H1 (cell line): ENCODE measurements at places on chromosomes 5 and 9. TPM values are rescaled to one million over a fixed set of nuclear protein-coding genes. Genes with fewer than 3 reads are reported as not detected.

DNA sequence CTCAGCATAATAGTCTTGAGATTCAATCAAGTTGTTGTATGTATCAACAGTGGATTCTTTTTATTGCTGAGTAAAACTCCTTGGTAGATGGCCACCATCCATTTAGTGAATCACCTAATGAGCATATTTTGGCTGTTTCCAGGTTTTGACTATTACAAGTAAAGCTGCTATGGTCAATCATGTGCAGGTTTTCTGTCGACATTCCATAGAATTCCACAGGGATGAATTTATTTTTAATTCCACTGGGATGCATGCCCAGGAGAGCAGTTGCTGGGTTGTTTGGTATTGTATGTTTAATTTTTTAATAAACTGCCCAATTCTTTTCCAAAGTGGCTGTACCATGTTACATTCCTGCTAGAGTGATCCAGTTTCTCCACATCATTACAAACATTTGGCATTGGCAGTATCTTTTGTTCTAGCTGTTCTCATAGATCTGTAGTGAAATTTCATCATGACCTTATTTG, 10.5 kb upstream of the S1PR3 start:
- H3K4me1 ChIP-seq: no peaks in the 10 kb centered on the region
- no peaks in the 10 kb centered on the region for H3K27me3 ChIP-seq
- DNase-seq: no peak
- no peaks in the 10 kb centered on the region for H3K36me3 ChIP-seq
- no peak overlapping the region for H3K4me3 ChIP-seq

DNA sequence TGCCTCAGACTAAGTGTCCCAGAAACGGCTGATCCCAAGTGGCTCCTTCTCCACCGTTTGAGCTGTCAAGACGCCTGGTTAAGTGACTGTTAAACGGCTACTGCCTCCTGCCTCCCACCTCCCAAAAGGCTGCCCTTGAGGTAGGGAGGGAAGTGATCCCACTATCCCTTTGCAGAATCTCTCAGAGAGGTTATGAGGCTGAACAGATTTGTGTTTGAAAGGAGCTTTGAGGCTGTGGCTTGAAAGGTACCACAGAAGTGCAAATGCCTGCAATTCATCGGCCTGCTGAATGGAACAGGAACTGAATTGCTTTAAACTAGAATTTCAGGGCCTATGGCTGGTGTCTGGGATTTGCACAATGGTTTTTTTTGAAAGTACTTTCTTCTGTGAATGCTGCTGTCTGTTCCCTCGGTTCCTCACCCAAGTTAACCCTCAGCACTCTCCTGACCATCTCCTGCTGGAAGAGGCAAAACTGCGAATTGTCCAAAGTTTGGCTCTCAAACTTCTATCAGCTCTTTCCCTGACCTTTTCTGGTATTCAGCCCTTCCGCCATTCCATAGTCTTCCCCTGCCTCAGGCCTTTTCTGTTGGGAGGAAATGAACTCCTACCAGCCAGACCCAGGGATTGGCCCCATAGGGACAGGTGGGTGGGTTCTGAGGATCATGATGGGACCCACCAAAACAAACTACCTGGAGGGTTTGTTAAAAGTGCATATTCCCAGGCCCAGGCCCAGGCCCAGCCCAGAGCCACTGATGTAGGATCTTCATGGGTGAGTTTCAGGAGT, 453.3 kb downstream of the KDM4C start:
- no peak overlapping the region for H3K27ac ChIP-seq
- H3K36me3 ChIP-seq: no peaks in the 10 kb centered on the region
- H3K27me3 ChIP-seq: no peaks in the 10 kb centered on the region
- H3K4me3 ChIP-seq: no peak overlapping the region
- H3K4me1 ChIP-seq: peaks cover 3% of the 10 kb centered on the region
- DNase-seq: peak; percentile 54

DNA sequence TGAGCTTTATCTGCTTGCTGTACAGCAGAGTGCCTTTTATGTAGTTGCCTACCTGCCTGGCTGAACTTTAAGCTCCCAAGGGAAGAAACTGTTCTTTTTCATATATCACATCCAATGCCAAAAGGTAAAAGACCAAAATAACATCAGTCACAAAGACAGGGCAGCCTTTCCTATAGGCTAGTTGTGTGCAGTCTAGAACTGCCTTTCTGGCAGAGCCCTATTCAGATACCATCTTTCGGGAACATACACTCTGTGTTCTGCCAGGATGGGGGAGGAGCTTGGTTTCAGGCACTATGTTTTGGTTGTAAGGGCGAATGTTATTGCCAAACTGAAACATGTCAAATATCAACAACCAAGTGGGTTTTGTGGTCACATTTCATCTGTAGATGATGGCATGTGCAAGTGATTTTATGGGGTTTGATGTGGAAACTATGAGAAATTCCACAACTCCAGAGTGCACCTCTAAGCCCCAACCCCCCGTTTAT, 314.5 kb downstream of the ADGRV1 start:
- peaks cover 2% of the 10 kb centered on the region; the same call in 1 of the 2 replicates for H3K36me3 ChIP-seq
- no peak for DNase-seq
- H3K27me3 ChIP-seq: no peaks in the 10 kb centered on the region

- DNase-seq: peak; percentile 67
- no peak overlapping the region for H3K4me3 ChIP-seq
- H3K4me1 ChIP-seq: no peaks in the 10 kb centered on the region
- H3K27me3 ChIP-seq: no peaks in the 10 kb centered on the region
- no peaks in the 10 kb centered on the region for H3K36me3 ChIP-seq
- H3K27ac ChIP-seq: no peak overlapping the region
Observed at GRCh38 chr9:130997925-130998596, 10.9 kb upstream of the LAMC3 start.

DNA sequence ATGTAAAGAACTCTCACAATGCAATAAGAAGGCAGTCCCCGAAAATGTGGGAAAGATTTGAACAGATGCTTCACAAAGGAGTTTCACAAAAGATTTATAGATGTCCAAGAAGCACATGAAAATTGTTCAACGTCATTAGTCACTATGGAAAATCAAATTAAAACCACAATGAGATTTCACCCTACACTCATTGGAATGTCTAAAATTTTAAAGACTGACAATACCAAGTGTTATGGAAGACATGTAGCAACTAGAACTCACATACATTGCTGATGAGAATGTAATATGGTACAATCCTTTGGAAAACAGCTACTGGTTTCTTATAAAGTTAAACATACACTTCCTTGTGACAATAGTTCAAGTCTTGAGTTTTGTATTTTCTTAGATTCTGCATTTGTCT, 11.0 kb upstream of the RECK start:
- no peak overlapping the region for H3K27ac ChIP-seq
- H3K4me3 ChIP-seq: no peak overlapping the region
- no peak for DNase-seq

DNA sequence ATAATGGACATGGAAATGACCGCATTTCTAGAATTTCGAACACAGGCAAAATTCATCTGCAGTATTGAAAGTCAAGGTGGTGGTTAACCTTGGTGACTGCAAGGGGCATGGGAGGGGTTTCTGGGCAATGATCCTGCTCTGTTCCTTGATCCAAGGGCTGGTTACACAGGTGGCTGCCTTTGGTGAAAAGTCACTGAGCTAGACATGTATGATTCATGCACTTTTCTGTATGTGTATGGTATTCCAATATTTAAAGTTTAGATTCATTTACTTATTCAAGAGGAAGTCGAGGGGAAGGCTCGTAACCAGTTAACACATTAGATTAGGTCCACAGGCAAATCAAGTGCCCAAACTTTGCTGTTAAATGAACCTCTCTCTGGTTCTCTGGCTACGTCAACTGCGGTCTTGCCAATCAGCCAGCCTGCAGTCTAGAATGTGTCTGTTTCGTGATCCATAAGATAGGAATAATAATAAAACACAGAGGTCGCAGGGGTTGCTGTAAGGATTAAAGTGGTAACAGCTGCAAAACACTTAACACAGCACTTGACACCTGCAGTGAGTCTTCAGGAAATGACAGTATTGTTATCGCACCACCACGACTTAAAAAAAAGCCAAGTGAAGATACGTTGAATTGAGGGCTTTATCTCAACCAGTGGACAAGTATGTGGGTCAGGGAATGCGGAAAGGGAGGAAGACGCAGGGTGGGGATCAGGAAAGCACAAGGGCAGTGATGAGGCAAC, 92.5 kb downstream of the TLE1 start:
- H3K27ac ChIP-seq: no peak overlapping the region; the same call in 1 of the 2 replicates
- H3K27me3 ChIP-seq: no peaks in the 10 kb centered on the region
- no peaks in the 10 kb centered on the region; the same call in 1 of the 2 replicates for H3K36me3 ChIP-seq
- DNase-seq: no peak
- no peak overlapping the region for H3K4me3 ChIP-seq
- peaks cover 30% of the 10 kb centered on the region for H3K4me1 ChIP-seq

DNA sequence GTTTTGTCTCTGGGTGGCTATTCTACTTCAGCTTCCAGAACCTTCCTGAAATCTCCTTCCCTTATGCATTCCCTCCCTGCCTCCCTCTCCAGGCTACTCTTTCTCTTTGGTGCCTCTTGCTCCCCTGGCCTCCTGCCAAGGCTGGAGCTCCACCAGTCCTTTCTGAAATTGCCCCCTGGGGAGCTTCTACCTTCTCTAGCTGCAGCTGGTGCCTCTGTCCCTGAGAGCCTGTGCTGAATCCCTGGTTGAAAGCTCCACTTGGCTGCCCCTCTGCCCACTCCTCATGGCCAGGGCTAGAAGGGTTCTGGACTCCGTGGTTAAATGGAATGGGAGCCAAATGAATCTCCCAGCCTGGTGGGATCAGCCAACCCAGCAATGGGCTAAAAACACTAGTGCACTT, 80.1 kb downstream of the COL15A1 start:
- no peak for DNase-seq
- H3K4me1 ChIP-seq: no peaks in the 10 kb centered on the region
- no peak overlapping the region for H3K4me3 ChIP-seq
- no peak overlapping the region for H3K27ac ChIP-seq
- no peaks in the 10 kb centered on the region for H3K36me3 ChIP-seq

DNA sequence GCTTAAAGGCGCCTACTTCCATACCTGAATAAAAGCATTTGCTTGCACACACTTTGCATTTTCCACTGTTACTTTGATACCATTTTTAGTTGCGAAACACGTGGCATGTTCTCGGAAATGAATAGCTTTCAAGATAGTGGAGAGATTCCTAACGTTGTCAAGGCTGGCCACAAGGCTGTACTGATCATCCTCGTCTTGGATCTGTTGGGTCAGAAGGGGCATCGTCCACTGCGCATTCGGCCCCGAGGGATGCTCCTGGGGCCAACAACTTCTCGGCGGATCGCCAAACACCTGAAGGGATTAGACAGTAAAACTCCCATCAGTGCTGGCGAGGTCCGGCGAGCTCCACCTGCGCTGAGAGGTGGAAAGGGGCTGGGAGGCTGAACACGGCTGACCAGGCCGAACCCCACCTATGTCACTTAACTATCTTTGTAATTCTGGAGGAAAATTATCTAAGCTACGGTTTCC, 599 bp downstream of the RAD1 start:
- H3K27me3 ChIP-seq: no peaks in the 10 kb centered on the region
- no peaks in the 10 kb centered on the region for H3K4me1 ChIP-seq
- H3K4me3 ChIP-seq: peak overlapping the region; percentile 97
- H3K27ac ChIP-seq: peak overlapping the region; percentile 95

GRCh38 chr9:114434878-114435311, 47.1 kb upstream of the AKNA start:
- no peak overlapping the region for H3K27ac ChIP-seq
- DNase-seq: no peak
- H3K4me1 ChIP-seq: no peaks in the 10 kb centered on the region
- no peaks in the 10 kb centered on the region for H3K36me3 ChIP-seq
- H3K4me3 ChIP-seq: no peak overlapping the region

- no peak for DNase-seq
- H3K27me3 ChIP-seq: no peaks in the 10 kb centered on the region
- H3K4me3 ChIP-seq: no peak overlapping the region
- no peaks in the 10 kb centered on the region for H3K36me3 ChIP-seq
- H3K27ac ChIP-seq: no peak overlapping the region
- peaks cover 3% of the 10 kb centered on the region; the same call in 1 of the 2 replicates for H3K4me1 ChIP-seq
Observed at GRCh38 chr5:33883482-33883881, 8.3 kb downstream of the ADAMTS12 start.

GRCh38 chr5:107376546-107377276, 294.0 kb downstream of the EFNA5 start:
- no peaks in the 10 kb centered on the region for H3K4me1 ChIP-seq
- H3K27ac ChIP-seq: no peak overlapping the region
- no peak for DNase-seq
- H3K36me3 ChIP-seq: no peaks in the 10 kb centered on the region
- no peak overlapping the region for H3K4me3 ChIP-seq
- no peaks in the 10 kb centered on the region for H3K27me3 ChIP-seq

GRCh38 chr5:122390694-122391093, 78.7 kb downstream of the SNCAIP start:
- H3K36me3 ChIP-seq: no peaks in the 10 kb centered on the region
- DNase-seq: no peak
- H3K27ac ChIP-seq: no peak overlapping the region
- H3K4me1 ChIP-seq: no peaks in the 10 kb centered on the region
- no peaks in the 10 kb centered on the region for H3K27me3 ChIP-seq

GRCh38 chr5:144329681-144330080, 159.0 kb downstream of the KCTD16 start:
- no peak for DNase-seq
- no peaks in the 10 kb centered on the region for H3K27me3 ChIP-seq
- no peak overlapping the region for H3K4me3 ChIP-seq
- no peaks in the 10 kb centered on the region for H3K36me3 ChIP-seq
- no peak overlapping the region for H3K27ac ChIP-seq

DNA sequence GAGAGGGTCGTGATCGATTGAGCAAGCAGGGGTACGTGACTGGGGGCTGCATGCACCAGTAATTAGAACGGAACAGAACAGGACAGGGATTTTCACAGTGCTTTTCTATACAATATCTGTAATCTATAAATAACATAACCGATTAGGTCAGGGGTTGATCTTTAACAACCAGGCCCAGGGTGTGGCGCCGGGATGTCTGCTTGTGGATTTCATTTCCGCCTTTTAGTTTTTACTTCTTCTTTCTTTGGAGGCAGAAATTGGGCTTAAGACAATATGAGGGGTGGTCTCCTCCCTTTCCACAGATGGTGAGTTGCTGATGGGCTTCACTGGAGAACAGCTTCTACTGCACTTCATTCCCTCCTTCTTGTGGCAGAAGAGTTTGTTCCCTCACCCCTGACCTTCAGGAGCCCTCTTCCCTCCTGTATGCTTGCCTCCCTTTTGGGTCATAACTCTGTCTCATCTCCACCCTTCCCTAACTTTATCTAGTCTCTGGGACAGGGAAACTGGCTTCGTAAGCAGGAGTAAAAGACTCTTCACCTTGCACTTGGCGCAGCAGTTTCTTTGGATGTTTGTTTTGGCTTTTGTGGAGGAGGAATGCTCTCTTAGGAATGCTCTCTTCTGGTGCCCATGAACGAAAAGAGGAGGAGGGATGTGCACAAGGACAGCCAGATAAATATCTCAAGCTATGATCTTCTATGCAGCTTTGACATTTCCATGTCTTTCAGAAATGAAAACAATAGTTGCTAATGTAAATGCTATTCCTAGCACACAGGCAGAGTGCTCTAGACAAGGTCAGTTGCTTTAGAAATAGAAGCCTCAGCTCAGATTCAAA, 139.8 kb upstream of the RPS23 start:
- H3K4me1 ChIP-seq: no peaks in the 10 kb centered on the region
- H3K4me3 ChIP-seq: no peak overlapping the region
- no peaks in the 10 kb centered on the region for H3K27me3 ChIP-seq
- H3K36me3 ChIP-seq: no peaks in the 10 kb centered on the region
- no peak for DNase-seq

TAL2 gene
- 0.65 TPM in 1 of 2 replicates, not detected in the other for total RNA-seq

IFNB1 gene
- total RNA-seq: not detected in 2 replicates

SPINK13 gene
- total RNA-seq: not detected in 2 replicates

FOXI1 gene
- not detected in 2 replicates for total RNA-seq

FGD3 gene
- 1.4 and 1.9 TPM in 2 replicates for total RNA-seq

RGS7BP gene
- total RNA-seq: 2.3 TPM in 2 replicates

PCDHGA1 gene
- total RNA-seq: 0.84 and 0.89 TPM in 2 replicates

TEK gene
- total RNA-seq: 33.2 and 35.8 TPM in 2 replicates

CNTFR gene
- total RNA-seq: 1.2 and 1.5 TPM in 2 replicates

PALM2AKAP2 gene
- total RNA-seq: 11.8 and 20.5 TPM in 2 replicates
